ENCODE measurements at places on chromosomes 16 and 17.

DNA sequence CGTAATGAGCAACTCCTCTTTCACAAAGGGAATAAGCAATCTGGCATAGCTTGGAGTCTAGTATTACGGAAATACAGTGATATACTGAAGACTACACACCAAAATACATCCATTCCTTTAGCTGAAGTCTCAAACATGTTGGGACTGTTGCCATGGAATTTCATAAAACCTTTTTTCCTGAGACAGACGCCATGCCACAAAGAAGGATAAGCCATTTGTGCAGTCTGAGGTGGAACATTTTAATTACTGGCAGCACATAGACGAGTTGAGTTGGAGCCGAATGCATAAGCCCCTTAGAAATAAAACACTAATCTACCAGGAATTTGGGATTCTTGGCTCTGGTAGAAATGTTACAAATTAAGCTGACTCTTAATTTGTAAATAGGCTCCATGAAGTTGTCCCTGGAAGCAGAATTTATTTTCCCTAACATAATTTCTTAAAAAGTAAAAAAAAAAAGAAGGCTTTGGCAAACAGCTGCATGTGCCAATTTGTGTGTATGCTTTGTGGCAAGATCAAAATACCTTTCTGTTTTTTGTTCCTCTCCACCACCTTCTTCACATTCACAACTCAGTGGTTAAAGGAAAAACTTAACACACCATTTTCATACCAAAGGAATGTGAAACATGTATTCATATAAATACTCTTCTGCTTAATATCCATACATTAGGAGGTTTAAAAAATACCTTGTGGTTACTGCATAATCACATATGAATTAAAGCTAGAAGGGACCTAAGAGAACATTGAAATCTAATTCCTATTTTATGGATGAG is 25.5 kb downstream of the GRB7 start:
- DNase-seq: peak; percentile 71

DNA sequence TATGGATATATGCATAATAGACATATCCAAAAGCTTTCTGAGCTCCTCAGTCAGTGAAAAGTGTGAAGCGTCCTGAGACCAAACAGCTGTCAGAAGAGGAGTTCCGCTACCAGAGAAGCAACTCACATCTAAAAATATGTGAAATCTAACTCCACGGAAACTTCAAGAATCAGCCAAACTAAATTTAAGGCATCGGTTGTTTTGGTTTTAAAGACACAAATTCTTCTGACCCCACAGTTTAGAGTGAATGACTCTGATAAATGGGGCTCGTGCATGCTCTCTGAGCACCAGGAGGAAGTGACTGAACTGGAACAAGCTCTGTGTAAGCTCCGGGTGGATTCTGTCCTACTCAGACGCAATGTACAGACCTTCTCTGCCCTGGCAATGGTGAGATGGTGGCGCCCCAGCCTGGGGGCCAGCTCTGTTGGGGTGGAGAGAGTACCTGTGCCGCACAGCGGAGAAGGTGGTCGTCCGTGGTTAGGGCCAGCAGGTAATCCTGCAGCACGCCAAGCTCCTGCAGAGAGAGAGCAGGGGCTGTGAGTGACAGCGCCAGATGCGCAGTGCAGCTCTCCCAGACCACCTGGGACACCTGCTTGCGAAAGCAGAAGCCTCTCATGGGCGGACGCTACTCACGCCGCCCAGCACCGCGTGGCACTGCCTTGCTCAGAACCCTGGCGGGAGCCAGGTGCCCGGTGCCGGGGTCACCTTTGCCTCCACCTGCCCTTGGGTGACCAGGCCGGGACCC is 44.4 kb upstream of the ATP2A3 start:
- no peak for DNase-seq

DNA sequence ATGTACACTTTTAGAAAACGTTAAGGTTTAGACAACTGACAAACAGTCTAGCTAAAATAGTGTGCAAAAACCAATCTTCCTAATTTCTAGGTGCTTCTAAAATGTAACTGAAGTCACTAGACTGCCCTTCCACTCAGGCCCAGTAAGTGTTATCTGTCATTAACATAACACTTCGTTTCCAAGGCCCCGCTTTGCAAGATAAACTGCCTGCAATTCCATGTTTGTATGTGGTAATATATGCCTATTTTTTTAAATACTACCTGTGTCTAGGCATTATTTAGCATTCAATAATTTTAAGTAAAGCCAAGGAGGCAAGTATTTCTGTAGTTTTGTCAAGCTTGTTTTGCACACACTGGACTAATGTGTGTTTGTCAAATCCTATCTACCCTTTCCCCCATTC is 3.2 kb downstream of the USP32 start:
- DNase-seq: no peak

- DNase-seq: no peak
These were observed 27.6 kb downstream of the NMT1 start for GRCh38 chr17:45088741-45089140.

DNA sequence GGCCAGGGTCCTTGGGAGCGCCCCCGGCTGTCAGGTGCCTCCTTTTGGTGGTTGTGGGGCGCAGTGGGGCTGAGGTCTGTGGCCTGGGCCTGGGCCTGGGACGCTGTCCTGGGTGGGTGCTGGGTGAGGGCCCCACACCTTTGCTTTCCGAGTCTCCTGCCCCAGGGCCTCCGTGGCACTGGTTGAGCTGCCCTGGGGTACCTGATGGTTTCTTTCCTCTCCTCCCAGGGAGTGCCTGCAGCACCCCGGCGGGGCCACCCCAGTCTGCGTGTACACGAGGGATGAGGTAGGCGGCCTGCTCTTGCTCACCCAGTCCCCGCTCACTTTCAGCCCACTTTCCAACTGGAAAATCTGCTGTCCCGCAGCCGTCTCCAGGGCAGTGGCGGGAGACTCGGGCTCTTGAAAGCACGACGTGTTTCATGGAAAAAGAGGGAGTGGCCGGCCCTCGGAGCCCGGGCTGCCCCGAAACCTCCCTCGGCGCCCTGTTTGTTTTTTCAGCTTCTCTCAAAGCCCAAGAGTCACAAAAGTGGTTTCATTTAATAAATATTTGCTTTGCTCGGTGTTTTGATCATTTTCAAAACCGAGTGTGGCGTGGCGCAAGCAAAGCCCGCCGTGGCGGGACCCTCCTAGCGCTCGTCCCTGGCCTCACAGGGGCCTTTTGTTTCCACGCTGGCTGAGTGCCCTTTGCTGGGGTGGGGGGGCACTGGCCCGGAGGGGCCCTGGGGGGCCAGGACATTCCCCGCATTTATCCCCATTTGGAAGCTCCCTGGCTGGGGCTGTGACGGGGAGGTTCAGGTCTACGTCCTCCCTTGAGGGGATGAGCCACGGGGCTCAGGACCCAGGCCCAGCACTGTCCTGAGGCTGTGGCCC is 17.4 kb downstream of the ASPSCR1 start:
- no peak for DNase-seq

All from astrocyte of the cerebellum (primary cell).